CMK (cell line): ENCODE measurements at places on chromosomes 2 and 18.
A peak's percentile ranks its signal among the peaks of the same experiment; 100 is the strongest.

- no peak for DNase-seq
Measured at GRCh38 chr2:172296267-172297046, 130.9 kb upstream of the ITGA6 start.

DNA sequence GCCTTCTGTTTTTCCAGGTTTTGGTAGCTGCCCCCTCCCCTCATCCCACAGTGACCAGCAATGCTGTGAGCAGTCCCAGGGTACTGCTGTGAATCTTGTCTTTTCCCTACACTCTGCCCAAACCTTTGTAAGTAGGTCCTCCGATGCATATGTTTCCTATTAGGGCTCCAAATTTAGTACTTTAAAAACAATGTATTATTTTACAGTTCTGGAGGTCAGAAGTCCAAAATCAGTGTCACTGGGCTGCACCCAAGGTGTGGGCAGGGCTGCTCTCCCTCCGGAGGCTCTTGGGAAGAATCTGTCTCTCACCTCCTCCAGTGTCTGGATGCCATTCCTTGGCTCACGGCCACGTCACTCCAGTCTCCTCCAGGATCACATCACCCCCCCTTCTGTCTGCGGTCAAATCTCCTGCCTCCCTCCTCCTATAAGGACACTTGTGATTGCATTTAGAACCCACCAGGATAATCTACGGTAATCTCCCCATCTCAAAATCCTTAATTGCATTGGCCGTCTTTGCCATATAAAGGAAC lies 208.5 kb downstream of the SH3BP4 start:
- DNase-seq: no peak

- DNase-seq: no peak
Measured at GRCh38 chr2:30927465-30928075, 120.3 kb upstream of the CAPN13 start.

- no peak for DNase-seq
Measured at GRCh38 chr18:57294547-57294946, 57.8 kb upstream of the ST8SIA3 start.

DNA sequence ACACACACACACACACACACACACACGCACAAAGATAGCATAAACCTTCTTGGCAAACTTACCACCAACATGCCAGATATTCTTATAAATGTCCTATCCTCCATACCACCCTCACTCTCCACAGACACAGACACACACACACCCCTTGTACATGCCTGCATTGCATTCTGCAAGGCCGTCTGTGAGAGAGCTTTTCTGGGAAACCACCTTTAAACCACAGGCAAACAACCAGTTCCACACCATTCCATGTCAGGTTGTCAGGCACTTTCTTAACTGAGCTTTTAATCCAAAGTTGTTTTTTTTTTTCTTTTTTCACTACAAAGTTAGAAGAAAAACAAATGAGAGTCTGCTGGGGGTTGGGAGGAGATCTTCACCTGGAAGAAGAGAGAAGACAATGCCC lies 221.1 kb downstream of the C1D start:
- no peak for DNase-seq

DNA sequence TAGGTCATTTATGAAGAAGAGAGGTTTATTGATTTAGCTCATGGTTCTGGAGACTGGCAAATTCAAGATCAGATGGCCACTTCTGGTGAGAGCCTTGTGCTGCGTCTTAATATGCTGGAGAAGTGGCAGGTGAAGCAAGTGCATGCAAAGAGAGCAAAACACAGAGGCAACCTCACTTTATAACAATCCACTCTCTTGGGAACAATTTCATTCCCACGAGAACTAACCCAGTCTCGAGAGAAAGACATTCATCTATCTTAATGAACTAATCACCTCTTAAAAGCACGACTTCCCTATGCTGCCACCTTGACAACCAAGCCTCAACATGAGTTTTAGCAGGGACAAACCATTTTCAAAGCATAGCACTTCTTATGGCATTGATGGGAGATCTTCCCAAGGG lies 186.5 kb upstream of the RASGRP3 start:
- DNase-seq: no peak

DNA sequence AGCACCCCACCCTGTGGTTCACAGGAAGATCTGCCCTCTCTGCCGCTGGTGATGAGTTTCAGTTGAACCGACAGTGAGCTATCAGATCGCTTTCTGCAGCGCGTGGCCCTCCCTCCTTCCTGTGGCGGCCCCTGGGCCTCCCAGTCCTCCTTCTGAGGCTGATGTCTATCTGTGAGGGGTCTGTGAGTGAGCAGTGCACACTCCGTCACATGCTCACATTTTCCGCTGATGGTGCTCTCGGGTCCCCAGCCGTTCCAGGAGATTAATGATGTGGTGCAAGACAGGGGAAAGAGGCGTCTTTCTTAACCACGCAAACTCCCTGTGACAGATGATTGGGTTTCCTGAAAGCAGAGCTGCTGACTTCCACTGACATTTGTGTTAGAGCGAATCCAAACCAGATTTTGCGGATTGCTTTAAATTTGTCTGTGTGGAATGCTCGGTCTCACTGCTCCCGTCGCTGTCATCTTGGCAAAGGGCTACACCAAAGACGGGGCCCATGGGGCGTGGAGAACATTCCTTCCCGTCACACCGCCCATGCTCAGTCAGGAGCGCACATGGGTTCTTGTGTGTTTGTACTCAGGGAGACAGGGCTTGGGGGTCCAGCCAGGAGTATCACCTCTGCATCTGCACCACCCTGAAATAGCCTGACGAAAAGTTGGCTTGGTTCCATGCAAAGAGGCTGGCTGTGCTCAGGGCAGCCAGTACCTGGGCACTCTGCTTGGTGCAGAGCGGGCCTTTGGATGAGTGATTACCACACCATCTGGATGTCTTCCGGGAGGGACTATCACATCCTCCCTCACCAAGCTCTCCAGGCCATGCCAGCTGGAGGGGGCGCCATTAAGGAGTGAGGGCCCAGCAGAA lies 154.7 kb upstream of the HS6ST1 start:
- peak; percentile 98 for DNase-seq

DNA sequence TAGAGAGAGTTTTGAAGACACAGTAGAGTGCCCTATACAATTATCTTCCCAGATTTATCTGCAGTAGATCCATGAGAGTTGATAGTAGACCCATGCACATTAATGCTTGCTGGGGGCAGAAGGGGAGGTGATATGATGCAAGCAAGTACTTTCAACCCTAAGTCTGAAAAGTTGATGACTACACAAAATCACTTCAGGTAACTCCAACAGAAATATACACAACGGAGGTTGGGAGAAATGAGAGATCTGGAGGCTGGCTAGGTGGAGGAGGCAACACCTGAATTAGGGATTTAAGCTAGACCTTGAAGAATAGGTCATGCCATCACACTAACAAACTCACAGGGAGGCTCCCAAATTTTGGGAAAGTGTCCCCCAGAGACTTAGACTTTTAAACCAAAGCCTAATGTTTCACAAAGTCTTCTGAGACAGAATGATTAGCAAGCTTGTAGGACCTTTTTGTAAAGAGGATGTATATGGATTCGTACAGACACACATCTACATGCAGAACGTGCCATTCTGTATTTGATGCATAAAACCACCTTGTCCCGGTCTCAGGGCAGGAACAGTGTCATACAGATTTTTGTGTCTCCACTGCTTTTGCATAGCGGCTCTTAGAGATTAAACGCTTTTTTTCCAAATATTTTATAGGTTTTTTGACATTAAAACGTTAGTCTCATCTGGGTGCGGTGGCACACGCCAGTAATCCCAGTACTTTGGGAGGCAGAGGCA lies 937 bp upstream of the STAMBP start:
- DNase-seq: no peak

GRCh38 chr2:207159002-207159401 lies 6.7 kb downstream of the KLF7 start:
- DNase-seq: no peak

DNA sequence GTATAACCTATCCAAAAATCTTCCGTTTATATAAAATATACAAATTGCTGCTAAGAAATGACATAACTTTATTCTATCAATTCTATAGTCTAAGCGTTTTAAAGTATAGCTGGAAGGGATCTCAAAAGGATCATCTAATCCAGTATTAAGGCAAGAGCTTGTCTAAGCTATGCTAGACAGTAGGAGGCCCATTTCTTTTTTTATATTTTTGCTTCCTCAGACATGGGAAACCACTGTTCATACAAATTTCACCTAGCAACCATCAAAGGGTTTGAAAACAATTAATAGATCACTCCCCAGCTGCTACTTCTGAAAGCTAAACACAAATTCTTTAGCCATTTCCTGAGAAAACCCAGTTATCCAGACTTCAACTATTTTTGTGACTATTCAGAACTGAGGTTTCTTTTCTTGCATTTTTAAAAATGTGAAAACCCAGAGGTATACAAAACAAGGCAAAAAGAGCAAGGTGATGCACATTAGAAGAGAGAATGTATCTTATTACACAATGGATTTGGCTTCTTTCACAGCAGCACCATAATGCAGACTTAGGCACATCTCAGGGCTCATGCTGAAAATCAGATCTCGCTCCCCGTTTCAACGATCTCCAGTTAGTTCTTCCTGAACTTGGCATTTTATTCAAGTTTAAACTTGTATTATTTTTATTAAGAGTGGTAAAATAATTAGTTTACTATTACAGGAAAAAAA lies 274.4 kb downstream of the LRP1B start:
- DNase-seq: no peak

GRCh38 chr2:53407363-53408080 lies 360.1 kb upstream of the CHAC2 start:
- no peak for DNase-seq

GRCh38 chr2:172361360-172361759 lies 66.0 kb upstream of the ITGA6 start:
- no peak for DNase-seq

- DNase-seq: peak; percentile 33
Measured at GRCh38 chr2:218648088-218648786, 11.2 kb downstream of the ZNF142 start.

DNA sequence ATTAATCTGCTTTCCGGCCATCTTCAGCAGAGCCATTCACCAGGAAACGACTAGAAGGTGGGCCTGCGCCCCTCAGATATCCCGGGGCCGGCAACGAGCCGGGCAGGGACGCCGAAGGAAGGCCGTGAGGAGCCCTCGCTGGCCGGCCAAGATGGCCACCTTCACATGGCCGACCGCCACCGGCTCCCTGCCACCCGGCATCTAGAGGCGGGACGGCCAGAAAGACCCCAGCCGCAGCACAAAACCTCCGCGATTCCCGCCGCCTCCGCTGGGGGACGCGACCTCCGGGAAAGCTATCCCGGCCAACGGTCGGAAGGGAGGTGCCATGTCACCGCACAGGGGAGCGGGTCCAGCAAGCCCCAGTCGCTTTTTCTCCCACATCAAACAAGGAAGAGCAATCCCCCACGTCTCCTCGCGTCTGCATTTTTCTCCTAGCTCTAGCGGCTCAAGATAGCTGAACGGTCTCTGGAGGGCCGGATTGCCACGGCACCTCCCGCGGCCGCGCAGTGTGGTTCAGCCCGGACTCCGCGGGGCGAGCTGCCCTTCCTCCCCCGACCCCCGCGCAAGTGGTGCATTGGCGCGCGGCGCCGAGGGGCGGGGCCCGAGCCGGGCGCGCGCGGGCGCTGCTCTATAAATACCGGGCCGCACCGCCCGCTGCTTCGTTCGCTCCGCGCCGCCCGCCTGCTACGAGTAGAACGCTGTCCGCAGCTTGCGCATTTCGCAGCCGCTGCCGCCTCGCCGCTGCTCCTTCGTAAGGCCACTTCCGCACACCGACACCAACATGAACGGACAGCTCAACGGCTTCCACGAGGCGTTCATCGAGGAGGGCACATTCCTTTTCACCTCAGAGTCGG lies at the start of gene MAT2A:
MAT2A (plus strand) TSS at position 662 of the 854 bp plus-strand sequence; CDS start at position 782, 120 bp downstream.
- DNase-seq: peak; percentile 92

DNA sequence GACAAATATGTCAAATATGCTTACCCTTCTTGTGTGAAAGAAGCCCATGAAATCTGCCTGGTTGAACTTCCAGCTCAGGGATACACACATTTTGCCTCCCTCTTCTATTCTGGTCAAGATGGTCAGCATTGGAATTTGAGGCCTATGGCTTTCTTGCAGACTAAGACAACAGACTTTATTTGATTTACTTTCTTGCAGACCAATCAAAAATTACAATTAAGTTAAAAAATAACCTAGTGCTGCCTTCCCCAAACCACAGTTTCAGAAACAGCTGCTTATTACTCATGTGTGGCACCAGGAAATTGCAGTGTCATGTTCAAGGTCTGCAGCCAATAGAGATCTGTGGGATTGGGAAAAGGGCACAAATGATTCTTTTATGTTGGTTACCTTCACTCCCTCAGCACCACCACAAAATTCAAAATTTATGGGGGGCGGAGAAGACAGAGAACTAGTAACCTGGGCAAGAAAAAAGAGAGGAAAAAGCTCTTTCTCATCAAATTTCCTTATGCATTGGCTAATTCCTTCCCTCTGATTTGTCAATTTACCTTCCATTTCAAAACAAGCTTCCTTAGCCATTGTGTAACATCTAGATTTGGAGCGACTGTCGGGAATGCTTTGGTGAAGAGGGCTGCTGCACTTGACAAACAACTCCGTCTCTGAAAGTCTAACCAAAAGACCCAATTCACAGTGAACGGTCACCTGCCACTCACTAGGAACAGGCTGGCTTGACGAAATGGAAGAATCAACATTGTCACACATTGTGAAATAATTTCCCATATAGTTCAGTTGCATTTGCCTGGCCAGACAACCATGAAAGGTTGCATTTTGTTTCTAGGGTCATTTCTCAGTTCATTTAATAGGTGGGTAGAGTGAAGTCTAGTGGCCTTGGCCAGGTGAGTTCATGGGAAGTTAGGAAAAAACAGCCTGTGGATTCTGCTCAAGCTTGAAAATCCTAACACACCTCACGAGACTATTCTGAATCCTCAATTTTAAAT lies 100.4 kb upstream of the FZD5 start:
- no peak for DNase-seq

DNA sequence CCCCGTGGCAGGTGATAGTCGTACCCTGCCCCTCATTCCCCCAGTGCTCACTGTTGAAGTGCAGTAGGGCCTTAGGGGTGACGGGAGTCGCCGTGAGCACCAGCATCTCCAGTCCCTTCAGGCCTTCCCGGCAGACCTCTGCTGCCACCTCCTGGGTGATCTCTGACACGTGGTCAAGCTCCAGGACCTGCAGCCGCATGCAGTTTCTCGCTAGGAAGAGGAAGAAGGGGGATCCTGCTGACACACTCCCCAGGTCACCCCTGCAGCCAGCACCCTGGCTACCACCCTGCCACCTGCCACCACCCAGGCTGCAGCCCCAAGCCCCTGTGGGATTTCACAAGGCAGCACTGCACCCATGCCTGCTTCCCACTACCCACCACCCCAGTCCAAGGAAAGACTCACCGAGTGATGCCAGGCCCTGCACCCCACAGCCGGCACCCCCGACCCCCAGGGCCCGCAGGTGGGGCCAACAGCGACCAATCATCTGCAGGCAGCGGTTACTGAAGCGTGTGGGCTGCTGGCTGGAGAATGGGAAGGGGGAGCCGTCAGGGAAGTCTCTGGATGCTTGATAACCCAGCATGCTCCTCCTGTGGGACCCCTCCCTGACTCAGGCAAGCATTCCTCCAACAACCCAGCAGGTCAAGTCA lies 23.8 kb downstream of the FBXO41 start:
- DNase-seq: peak; percentile 41

DNA sequence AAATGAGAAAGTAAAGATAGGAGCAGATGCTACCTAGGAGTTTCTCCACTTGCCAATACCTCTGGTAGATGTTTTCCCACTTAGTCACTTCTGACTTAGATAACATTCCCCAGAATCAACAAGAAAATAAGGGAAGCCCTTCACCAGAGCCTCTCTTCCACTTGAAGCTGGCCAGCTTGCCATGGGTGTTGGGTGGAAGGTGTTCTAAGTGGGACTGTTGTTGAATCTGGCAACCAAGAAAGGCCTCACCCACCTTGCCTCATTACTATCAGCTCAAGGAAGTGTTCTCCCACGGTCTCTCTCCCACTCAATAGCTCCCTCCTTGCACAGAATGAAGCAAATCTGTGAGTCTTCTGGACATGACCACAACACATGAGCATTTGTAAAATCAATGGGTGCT lies 100.4 kb upstream of the REG3A start:
- DNase-seq: no peak

GRCh38 chr2:113010088-113010487 lies 4.8 kb downstream of the IL36A start:
- no peak for DNase-seq
